Left lobe of liver (tissue), 2 donors: ENCODE measurements at places on chromosomes 12 and 14.

DNA sequence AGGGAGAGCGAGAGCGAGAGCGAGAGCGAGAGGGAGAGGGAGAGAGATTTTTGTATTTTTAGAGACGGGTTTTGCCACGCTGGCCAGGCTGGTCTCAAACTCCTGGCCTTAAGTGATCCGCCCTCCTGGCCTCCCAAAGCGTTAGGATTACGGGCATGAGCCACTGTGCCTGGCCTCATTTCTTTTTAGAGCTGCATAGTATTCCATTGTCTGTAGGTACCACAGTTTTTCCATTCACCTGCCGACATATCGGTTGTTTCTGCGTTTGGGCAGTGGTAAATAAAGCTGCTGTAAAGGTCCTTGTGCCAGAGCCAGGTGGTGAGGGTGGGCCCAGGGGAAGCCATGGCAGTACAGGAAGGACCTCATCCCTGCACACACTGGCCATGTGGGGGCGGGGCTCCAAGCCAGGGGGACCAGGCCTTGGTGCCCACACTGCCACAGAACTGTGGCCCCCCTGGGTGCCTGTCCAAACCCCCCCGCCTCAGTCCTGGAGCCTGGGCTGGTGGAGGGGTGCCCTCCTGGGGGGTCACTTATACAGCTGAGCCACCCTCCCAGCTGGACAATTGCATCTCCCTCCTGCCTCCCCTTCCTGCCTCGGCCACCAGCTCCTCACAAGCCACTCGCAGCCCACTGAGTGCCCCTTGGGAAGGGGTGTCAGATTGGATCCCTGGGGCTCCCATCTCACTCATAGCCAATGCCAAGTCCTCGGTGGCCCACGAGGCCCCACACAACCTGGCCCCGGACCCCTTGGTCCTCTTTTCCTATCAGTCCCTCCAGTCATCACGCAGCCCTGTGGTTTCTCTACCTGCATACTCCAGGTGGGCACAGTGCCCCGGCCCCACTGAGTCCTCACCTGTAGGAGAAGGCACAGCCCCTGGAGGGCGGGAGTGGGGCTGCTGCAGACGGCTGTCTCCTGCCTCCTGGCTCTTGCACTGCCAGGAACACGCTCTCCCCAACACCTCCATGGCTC lies 1.7 kb upstream of the PUS1 start:
- DNase-seq = no peak

DNA sequence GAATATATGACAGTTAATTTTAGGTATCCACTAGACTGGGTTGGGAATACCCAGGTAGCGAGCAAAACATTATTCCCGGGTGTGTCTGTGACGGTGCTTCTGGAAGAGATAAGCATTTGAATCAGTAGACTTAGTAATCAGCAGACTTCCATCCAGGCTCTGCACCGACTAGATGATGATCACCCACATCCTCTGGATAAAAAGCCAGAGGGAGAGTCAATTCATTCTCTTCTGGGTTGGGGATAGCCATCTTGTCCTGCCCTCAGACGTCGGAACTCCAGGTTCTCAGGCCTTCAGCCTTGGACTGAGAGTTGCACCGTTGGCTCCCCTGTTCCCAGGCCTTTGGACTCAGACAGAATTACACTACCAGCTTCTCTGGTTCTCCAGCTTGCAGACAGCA lies 168.0 kb downstream of the PHLDA1 start:
- no peak for DNase-seq

DNA sequence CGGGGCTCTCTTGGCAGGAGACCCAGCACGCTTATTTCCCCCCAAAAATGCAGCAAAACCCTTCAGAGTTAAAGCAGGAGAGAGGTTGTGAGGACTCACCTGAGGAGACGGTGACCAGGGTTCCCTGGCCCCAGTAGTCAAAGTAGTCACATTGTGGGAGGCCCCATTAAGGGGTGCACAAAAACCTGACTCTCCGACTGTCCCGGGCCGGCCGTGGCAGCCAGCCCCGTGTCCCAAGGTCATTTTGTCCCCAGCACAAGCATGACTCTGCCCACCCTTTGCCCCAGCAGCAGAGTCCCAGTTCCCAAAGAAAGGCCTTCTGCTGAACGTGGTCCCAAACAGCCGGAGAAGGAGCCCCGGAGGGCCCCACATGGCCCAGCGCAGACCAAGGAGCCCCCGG lies 337.7 kb downstream of the TMEM121 start:
- peak; percentile 18 for DNase-seq

GRCh38 chr12:86213012-86213411 lies 43.2 kb downstream of the MGAT4C start:
- DNase-seq = no peak

GRCh38 chr14:63394841-63395240 lies 76.1 kb upstream of the GPHB5 start:
- no peak for DNase-seq

- DNase-seq = no peak
Observed at GRCh38 chr12:81329085-81329484, 251.2 kb downstream of the ACSS3 start.

DNA sequence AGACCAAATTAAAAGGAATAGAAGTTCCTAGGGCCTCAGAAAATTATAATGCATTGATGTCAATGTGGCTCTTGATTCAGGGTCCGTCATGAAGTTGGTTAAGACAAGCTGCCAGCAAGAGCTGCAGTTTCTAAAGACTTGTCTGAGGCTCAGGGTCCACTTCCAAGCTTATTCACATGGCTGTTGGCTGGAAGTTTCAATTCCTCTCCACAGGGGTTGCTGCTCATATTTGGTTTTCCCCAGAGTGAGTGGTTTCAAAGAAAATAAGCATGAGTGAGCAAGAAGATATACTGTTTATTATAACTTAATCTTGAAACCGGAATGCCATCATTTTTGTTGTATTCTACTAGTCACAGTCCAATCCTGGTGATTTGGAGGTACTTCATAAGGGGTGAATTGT lies 1247.4 kb downstream of the LRFN5 start:
- no peak for DNase-seq
